ENCODE measurements at places on chromosomes 5 and 9.

DNA sequence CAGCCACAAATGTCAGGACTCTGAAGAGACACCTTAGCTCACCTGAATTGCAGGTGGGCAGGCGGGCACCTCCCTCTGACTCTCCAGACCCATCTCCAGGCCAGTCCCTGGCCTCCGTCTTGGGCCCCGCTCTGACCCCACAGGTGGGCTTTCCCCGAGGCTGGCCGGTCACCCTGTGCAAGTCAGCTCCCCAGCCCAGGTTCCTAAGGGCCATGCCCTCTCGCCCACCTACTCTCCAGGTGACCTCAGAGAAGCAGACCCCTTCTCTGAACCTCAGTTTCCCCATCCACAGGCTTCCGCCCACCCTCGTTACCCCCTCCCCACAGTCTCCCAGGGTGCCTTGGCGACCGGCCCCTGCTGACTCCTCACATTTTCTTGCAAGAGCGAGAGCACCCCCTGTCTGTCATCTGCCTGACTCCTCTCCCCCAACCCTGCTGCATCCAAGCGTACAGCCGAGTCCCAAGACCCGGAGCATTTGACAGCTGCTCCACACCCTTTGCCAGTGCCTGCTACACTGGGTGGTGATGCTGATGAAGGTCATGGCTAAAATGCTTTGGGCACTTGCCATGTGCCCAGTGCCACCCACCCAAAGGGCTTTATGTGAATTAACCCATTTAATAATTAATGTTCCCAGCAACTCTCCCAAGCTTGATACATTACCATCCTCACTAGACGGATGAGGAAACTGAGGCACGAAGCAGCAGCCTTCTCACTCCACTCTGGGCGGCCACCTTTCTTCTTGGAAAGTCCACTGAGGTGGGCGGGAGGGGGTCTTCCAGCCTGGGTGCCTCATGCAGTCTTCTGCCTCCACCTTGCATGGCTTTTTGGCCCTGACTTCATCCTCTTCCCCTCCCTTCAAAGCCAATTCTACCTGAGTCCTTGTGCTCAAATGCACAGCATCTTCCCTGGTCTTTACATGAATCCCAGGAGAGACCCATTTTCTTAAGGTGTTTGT is 51.1 kb upstream of the ORM1 start:
- no peak for DNase-seq

DNA sequence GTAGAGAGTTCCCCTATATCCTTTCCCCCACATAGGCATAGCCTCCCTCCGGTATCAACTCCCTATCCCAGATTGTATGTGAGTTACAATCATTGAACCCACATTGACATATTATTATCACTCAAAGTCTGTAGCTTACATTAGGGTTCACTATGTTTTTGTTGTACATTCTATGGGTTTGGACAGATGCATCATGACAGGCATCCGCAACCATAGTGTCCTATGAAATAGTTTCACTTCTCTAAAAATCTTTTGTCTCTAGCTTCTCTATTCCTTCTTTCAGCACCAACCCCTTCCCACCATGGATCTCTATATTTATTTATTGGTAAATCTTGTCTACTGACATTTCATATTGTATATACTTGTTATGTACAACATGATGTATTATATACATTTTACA is 31.6 kb downstream of the TAF11L14 start:
- DNase-seq, result no peak

- no peak for DNase-seq
Measured at GRCh38 chr9:7387840-7388239, 411.7 kb downstream of the DMAC1 start.

- DNase-seq, result no peak
Measured at GRCh38 chr5:33148076-33148513, 292.7 kb upstream of the TARS1 start.

GRCh38 chr9:90044710-90045151 is 439.9 kb downstream of the GADD45G start:
- DNase-seq, result peak; percentile 44

- DNase-seq, result no peak
Measured at GRCh38 chr9:123251741-123252140, 16.6 kb downstream of the STRBP start.

DNA sequence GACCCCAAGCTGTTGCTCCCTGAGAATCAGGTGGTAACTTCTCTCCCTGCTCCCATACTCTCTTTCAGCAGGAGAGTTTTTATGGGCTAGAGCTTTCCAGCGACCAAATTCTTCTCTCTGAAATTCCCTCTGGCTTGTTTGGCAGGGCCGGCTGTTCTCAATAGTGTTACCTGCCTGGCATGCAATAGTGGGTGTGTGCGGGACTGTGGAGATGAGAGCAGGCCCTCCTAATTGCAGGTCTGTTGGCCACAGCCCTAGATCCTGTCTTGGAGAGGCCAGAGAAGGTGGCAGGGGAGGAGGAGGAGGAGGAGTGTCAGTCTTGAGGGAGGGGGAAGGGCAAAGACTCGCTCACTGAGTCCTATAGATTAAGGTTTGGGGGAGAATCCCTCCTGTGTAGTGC is 29.5 kb downstream of the AQP7 start:
- no peak for DNase-seq

DNA sequence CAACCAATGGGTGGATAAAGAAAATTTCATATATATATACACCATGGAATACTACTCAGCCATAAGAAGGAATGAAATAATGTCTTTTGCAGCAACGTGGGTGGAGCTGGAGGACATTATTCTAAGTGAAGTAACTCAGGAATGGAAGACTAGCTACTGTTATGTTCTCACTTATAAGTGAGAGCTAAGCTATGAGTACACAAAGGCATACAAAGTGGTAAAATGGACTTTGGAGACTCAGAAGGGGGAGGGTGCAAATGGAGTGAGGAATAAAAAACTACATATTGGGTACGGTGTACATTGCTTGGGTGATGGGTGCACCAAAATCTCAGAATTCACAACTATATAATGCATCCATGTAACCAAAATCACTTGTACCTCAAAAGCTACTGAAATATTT is 67.2 kb upstream of the RUSC2 start:
- no peak for DNase-seq

DNA sequence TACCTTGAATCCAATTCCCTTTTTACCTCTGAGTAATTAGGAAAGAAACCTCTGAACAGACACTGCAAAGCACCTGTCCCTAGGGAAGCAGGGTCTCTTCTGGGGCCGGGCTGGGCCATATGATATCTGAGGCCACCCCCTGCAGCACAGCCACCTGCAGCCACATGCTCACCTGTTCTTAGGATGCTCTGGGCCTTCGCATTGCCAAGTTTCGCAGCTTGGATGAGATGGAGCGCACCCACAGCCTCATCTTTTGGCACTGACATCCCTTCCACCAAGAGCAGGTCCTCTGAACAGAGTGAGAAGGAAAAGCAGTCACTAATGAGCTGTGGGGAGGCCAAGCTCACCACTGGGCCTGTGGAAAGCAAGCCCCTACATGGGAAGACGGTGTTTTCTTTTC is 27.3 kb downstream of the CLTA start:
- DNase-seq, result no peak

- DNase-seq, result no peak
Measured at GRCh38 chr5:112637343-112637742, 100.3 kb upstream of the APC start.

GRCh38 chr5:58153255-58153654 is 306.6 kb downstream of the PLK2 start:
- DNase-seq, result no peak

DNA sequence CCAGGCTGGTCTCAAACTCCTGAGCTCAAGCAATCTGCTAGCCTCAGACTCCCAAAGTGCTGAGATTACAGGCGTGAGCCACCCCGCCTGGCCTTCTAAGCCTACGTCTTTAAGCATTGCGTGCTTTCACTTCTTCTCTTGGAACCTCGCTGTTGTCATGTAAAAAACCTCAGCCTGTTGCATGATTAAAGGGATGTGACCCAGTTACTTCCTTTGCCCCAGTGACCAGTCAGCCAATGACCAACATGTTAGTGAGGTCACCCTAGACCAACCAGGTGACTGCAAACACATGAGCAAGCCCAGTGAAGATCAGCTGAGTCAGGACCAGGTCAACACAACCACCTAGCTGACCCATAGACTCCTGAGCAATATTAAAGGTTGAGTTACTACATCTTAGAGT is 10.5 kb downstream of the KIF4B start:
- no peak for DNase-seq

DNA sequence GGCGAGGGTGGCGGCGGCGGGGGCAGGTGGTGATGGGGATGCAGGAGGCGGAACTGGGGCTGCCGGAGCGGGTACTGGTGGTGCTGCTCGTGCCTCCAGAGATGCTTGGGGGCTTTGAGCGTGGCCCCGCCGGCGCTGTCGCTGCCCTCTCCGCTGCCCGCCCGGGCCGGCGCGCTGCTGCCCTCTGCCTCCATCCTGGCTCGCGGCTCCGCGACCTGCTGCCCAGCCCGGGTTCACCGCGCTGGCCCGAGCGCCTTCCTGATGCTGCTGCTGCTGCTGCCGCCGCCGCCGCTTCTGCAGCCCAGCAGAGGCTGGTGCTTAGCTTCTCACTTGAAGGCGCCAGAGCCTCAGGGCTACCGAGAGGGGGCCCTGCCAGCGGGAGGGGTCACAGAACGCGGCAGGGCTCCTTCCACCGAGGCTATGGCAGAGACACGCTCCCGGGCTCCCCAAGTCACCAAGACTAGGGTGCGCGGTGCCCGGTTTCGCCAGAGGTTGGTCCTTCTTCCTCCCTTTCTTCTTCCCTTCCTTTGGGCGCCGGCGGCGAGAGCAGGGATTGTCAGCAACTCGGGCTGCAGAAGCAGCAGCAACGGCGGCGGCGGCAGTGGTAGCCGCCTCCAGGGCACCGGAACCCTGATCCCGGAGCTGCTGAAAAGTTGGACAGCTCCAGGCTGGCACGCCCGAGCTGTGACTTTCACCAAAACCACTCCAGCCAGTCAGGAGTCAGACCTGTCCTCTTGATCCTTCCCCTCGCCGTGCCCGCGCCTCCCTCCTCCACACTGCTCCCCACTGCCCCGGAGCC is at the start of gene PDE4D:
Gene PDE4D, minus strand, starts transcription at position 298 of the 799 bp plus-strand sequence.
- DNase-seq, result peak; percentile 69

GRCh38 chr5:13664377-13664776 is 280.1 kb downstream of the DNAH5 start:
- DNase-seq, result peak; percentile 16

- peak; percentile 44 for DNase-seq
Measured at GRCh38 chr9:70602321-70603019, 188.0 kb upstream of the KLF9 start.

- no peak for DNase-seq
Measured at GRCh38 chr5:94691949-94692348, 73.5 kb downstream of the SLF1 start.

DNA sequence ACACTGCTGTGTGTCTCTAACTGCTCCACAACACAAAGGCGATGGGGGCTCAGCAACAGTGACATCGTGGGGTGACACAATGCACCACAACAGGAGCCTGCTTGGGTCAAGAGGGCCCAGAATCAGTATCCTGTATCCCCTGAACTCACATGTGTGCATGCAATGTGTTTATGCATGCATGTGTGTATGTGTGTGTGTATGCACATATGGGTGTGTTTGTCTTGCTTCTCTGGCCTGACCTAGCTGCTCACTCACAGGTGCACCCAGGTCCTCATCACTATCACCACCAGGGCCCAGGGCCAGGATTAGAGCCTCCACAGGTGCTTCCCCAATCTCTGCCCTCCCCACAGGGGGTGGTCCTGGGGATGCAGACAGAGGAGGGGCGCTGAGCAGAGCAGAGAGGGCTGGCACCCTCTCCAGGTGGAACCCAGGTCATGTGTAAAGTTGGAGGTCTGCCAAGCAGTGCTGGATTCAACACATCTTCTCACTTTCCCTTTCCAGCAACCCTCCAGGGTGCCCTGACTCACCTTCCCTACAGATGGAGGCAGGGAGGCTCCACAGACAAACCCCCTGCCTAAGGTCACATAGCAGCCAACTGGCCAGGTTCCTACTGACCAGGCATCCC is 18.1 kb upstream of the ZNF484 start:
- DNase-seq, result no peak

- DNase-seq, result peak; percentile 52
Measured at GRCh38 chr5:168106008-168106761, 185.3 kb upstream of the WWC1 start.

- DNase-seq, result no peak
Measured at GRCh38 chr9:108997112-108997511, 16.2 kb downstream of the CTNNAL1 start.

- DNase-seq, result no peak
Measured at GRCh38 chr9:89706731-89707191, 101.9 kb downstream of the GADD45G start.

- no peak for DNase-seq
Measured at GRCh38 chr5:41891066-41891707, 13.0 kb upstream of the RIMOC1 start.

GRCh38 chr5:146766013-146766412 is 112.5 kb downstream of the PPP2R2B start:
- DNase-seq, result no peak

DNA sequence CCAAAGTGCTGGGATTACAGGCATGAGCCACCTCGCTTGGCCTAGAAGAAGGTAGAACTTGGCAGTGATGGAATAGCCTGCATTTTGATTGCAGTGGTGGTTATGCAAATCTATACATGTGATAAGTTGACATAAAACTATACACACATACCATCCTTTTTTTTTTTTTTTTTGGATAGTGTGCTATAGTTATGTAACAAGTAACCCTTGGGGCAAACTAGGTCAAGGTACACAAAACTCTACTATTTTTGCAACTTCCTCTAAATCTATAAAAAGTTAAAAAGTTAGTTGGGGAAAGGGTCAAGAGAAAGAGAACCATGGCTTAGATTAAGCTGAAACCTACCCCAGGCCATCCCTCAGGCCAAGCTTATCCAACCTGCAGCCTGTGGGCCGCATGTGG is 11.1 kb downstream of the TRIM14 start:
- DNase-seq, result no peak

GRCh38 chr5:24232041-24232440 is 412.7 kb downstream of the CDH10 start:
- peak; percentile 79 for DNase-seq

GRCh38 chr9:75169623-75170022 is 81.3 kb downstream of the OSTF1 start:
- no peak for DNase-seq

DNA sequence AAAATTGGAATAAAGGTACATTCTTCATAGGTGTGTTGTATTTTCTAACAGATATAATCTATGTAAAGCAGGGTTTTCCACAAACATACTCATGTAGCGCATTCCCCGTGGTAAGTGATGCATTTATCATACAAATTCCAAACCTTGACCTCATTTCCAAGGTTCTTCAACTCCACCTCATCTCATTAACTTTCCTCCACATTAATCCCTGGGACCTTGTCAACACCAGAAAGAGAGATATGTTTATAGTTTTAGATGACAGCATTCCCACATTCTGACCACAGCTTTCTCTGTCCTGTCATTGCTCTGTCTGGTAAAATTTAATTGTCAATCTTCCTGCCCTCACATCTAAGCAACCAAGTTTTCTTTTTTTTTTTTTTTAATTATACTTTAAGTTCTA is 415.1 kb downstream of the TMEM161B start:
- peak; percentile 71 for DNase-seq

- DNase-seq, result peak; percentile 68
Measured at GRCh38 chr5:17203329-17204132, 13.9 kb upstream of the BASP1 start.

- no peak for DNase-seq
Measured at GRCh38 chr9:113705928-113706519, 170.1 kb upstream of the ZNF618 start.

Measured in Caki2 (cell line).